Renal cortex interstitium (tissue), 15 donors: ENCODE measurements at places on chromosomes 7 and 10. TPM values are rescaled to one million over a fixed set of nuclear protein-coding genes. Genes with fewer than 3 reads are reported as not detected.

EN2 gene
- polyA plus RNA-seq, result 0.42 TPM

- no peak for DNase-seq
These were observed 147.1 kb downstream of the SLC25A13 start for GRCh38 chr7:96174812-96175211.

GRCh38 chr10:119908166-119908565 lies 15.6 kb downstream of the SEC23IP start:
- no peak for DNase-seq

GRCh38 chr7:16779051-16779450 lies 25.5 kb downstream of the TSPAN13 start:
- no peak for DNase-seq

GRCh38 chr10:30017966-30018365 lies 41.4 kb downstream of the JCAD start:
- no peak for DNase-seq

GRCh38 chr10:103278862-103279298 lies 1.9 kb downstream of the INA start:
- DNase-seq, result peak; percentile 53

DNA sequence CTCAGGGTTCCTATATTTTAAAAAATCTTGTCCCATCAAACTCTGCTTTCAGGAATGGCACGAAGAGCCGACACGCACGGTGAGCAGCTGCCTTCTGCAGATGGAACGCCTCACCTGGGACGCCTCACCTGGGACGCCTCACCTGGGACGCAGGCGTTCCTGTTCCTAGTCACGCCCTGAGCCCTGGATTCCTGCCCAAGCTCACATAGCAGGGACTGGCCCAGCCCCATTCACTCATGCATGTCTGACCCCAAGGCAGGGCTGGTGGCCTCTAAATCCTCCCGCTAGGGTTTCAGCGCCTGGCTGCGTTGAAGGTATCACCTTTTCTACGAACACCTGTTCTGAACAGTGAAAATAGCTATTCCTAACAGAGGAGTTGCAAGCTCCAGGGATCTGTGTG lies 49.8 kb downstream of the CARD11 start:
- DNase-seq, result peak; percentile 24

- no peak for DNase-seq
These were observed 291.2 kb upstream of the MEOX2 start for GRCh38 chr7:15977663-15978062.

DNA sequence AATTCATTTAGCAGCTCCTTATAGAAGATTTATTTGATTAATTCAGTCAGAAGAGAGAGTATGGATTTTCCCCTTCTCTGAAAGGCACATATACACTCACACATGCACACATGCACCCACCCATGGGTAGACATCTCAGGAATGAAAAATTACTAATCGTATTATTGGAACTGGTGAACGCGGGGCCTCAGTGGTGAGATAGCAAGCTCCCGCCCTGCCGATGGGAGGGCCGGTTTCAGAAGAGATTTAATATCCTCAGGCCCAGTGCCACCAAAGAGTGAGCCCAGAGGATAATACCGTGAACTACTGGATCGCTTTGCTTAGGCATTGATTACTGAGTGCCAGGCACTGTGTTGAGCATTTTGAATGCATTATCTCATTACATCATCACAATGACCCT lies 38.0 kb upstream of the EMX2 start:
- no peak for DNase-seq
